ENCODE measurements at places on chromosomes 2 and 18.

DNA sequence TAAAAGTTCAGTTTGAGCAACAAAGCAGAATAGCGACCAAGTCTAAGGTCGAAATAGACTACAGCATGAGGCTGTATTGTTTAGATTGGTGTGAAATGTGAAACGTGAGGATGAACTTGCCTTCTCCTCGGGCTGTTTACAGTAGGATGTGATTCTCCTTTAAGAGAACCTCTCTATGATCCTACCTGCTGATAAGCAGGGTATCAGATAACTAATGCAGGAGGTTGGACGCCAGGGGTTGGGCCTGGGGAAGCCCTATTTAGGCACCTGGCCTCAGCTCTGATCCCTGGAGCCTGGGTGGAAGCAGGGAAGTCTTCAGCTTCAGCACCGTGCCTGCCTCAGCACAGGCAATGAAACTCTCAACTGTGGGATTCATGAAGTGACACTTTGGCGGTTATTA lies 11.4 kb downstream of the CRYGD start:
- no peak for DNase-seq

- DNase-seq, result no peak
These were observed 438.8 kb upstream of the CDH20 start for GRCh38 chr18:60894254-60894945.

- DNase-seq, result no peak
These were observed 128.9 kb upstream of the GATA6 start for GRCh38 chr18:22040533-22040932.

- no peak for DNase-seq
These were observed 79.6 kb downstream of the PDE11A start for GRCh38 chr2:177992992-177993391.

GRCh38 chr2:201807452-201807999 lies 1.2 kb downstream of the CDK15 start:
- no peak for DNase-seq

DNA sequence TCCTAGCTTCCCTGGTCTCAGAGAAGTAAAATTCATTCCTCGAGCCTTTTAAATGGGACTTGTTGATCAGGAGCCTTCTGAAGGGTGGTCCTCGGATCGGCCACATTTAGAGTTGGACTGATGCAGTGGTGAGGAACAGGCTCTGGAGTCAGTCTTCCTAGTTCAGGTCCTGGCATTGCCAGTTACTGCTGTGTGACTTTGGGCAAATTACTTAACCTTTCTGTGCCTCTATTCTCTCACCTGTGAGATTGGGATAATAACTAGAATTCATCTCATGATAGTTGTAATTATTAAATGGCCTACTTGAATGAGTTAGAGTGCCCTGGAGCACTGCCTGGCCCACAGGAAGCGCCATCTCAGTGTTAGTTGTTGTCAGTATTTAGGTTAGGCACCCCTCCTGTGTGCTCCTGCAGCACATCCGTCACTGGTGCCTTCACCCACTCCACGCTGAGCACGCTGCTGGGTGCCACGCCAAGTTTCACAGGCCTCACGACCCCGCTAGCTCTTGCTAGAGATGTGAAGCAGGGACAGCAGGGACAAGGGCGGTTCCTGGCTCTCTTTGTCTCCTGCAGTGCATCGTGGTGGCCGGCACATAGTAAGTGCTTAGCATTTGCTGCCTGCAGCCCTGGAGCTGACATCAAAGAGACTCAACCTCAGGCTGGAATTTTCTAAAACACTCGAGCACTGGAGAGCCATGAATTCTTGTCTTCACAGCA lies 122.9 kb downstream of the FAM210A start:
- DNase-seq, result no peak

GRCh38 chr2:62116983-62117382 lies 78.9 kb upstream of the B3GNT2 start:
- no peak for DNase-seq

DNA sequence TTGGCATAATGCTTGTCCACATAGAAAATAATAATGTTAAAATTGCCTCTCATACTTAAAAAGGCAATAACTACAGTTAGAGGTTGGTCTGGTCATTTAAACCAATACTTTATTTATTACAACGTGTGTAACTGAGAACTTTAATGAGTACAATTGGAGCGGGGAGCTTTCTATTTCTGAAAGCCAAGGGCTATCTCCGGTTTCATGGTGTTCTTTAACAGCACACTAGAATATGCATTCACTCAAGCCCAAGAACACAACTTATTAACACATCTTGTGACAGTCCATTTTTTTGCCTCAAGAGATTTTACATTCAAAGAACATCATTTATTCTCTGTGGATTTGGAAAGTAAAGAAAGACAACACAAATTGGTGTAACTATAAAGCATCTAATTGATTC lies 131.8 kb downstream of the KCNH7 start:
- no peak for DNase-seq

DNA sequence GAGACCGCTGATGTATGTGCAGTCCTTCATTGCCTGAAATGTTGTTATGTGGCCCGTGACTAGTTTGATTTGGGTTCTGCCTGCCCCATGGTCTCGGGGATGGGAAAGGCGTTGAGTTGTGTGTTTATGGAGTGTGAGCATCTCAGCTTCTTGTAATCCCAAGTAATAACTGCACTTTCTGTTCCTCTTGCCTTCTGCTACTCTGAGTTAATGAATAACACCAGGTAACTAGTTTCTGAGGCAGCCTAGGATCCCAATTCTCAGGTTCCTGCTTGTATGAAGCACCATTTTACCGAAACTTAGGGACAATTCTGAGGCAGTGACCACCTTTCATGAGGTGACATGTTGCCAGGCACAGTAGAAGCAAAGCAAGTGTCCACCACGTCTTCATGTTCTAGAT lies 170.0 kb downstream of the ALK start:
- DNase-seq, result no peak

GRCh38 chr2:232438951-232439757 lies 16.8 kb upstream of the ALPI start:
- DNase-seq, result peak; percentile 10

GRCh38 chr2:67489396-67489795 lies 92.3 kb downstream of the ETAA1 start:
- no peak for DNase-seq

- DNase-seq, result no peak
These were observed 56.8 kb upstream of the SIX3 start for GRCh38 chr2:44884677-44885076.

- no peak for DNase-seq
These were observed 106.3 kb downstream of the EPHA4 start for GRCh38 chr2:221465776-221466175.

DNA sequence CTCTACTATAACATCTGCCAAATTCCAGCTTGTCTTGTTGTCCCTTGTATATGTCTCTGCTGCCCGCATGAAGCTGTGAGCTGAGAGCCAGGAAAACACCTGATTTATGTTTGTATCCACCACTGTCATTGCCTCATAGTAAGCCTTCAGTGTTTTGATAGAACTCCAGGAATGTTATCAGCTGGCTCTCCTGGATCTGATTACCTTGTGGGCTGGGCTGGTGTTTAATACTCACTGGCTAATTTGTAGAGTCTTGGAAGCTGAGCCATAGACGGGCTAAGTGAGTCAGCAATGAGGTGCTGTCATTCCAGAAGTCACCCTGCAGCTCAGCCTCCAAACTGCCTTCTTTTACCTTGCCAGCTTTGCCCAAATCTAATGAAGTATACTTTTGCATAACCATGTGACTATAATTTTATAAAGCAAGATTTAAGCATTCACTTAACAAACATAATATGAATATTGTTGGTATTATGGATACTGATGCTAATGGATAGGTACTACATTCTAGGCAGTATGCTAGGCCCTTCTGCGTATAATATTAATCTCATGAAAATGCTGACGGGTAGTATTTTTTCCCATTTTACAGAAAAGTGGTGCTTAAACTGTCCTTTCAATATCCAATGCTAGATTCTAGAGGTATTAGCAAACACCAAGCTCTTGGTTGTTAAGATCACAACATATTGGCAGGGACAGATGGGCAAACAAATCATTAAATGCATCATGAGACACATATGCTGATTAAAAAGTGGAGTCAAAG lies 62.7 kb upstream of the GATA6 start:
- DNase-seq, result no peak

DNA sequence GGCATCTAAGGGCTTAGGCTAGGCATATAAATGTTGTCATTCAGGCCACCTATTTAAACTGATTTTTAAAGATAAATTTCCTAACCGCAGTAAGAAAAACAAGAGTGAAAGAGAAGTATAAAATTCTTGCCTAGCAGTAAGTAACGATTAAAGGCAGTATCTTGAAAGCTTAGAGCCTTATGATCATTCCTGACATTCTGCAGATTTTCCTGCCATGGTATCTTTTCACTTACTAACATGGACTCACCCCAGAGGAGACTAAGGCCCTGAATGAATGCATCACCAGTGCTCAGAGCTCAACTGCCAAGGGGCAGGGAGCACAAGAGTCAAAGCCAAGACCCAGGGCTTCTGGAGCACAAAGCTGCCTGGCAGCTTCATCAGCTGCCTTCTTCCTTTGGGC lies 133.1 kb downstream of the GCA start:
- no peak for DNase-seq

DNA sequence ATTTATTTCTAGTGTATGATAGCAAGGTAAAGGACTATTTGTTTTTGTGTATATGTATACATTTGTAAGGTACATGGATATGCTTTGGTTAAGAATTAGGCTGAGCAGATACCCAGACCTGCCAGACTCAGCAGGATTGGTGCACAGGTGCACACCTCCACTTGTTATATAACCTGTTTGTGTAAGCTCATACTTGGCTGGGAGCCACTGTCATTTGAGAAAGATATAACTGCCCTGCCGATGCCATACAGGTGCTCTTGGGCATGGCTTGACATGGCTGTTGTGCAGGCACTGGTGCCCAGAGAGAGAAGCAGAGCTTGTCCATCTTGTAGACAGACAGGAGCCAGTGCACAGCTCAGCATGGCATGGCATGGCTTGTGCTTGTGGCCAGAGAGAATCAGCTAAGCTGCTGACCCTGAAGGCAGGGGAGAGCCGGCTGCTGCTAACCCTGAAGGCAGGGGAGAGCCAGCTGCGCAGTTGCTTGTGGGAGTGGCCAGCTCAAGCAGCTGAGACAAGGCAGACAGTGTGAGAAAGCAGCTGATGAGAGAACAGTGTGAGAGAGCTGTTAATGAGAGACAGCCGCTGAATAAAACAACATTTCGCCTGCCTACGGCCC lies 136.5 kb downstream of the RNF144A start:
- DNase-seq, result no peak

DNA sequence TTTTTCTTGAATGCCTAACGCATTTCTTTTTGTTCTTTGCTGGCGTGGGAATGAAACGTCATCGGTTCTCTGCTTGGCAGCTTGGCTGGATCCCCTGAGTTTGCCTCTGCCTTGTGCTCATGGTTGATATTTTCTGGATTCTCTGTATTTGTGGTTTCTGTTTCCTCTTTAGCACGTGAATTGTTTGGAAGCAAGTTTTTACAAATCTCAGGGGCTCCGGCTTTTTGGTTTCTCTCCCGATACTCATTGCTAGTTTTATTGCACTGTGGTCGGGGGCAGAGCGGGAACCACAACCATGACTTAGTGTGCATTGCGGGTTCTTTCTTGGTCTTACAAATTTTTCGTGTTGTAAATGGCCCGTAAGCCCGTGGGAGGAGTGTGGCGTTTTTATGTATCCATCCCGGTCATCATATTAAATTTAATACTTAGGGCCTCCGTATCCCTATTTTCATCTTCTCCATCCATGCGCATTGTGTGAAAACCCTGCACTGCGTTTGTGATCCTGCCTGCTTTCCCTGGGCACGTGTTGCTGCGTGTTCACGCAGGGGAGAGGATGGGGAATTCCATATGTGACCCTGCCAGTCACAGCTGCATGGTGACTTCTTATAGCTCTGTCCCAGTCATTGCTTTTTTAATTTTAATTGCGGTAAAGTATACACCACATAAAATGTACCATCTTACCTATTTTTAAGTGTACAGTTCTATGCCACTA lies 9.4 kb downstream of the RAMP1 start:
- no peak for DNase-seq

- DNase-seq, result no peak
These were observed 398.1 kb upstream of the ATP5MC3 start for GRCh38 chr2:175579646-175580045.

DNA sequence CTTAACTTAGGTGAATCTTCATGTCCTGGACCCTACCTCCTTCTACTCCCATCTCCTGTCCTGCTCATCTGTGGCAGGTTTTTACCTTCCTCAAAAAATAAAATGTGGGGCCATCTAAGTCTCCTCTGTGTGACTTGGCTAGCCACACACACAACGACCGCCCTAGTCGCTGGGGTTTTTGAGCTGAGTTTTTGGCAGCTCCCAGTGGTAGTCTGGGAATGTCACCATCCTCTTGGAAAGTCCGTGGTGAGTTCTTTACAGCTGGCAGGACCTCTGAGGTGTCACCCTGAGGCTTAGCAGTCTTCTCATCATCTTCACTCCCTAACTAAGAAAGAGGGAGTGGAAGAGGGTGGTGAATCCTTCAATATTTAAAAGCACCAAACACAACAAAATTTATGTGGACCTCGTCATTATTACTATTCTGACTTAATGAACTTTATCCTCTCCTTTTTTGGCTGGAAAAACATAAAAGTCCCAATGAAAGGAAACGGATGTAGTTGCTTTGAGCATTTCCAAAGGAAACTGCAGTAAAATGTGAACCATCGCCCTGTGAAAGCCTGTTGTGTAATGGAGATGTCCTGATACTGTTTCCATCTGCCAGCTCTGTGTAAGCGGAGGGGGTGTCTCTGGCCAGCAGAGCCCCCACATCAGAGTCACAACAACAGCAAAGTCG lies 78.6 kb downstream of the VAPA start:
- DNase-seq, result peak; percentile 77

- DNase-seq, result no peak
These were observed 335 bp downstream of the TRAK2 start for GRCh38 chr2:201450954-201451291.

DNA sequence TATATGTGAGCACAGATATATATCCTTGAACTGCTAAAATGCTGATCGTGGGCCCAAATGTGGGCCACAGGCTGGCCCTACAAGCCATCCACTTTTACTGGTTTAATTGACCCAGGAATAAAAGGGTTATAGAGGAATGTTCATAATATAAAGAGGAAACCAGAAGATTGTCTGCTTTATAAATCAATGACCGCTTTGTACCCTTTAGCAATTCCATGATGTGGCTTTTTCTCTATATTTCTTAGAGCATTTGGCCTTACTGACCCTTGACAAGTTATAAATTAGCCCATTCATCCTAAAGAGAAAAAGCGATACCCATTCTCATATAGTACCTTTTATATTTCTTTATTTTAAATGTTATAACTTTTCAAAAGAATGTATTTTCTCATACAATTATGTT lies 87.1 kb upstream of the ITGA4 start:
- no peak for DNase-seq

GRCh38 chr2:64718250-64718885 lies 64.7 kb upstream of the SERTAD2 start:
- DNase-seq, result no peak

GRCh38 chr2:138441916-138442315 lies 59.7 kb upstream of the SPOPL start:
- DNase-seq, result no peak

Measured in endothelial cell of umbilical vein (primary cell).